Stimulated activated CD4-positive, alpha-beta T cell treated with anti-CD3 and anti-CD28 coated beads, Interleukin-15, amount 100 ng/mL, for 1 hour (primary cell): ENCODE measurements at places on chromosomes 3 and 15.

- DNase-seq, result no peak
Measured at GRCh38 chr3:186318135-186318534, 43.9 kb downstream of the DGKG start.

DNA sequence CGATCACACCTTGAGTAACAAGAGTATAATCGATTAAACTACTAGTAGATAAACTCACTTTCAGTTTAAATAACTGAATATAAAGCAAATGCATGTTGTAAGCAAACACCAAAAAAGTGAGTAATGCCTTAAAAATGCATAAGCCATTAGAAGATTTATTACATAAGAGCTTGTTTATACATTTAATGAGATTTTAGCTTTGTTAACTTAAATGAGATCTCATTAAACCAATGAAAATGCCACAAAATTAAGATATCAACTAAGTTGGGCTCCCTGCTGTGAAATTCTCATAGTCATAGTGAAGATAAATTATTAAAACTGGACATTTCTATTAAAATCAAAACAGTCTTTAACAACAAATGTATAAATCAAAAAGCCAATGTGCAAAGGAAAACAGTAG lies 701.2 kb downstream of the NLGN1 start:
- DNase-seq, result no peak

DNA sequence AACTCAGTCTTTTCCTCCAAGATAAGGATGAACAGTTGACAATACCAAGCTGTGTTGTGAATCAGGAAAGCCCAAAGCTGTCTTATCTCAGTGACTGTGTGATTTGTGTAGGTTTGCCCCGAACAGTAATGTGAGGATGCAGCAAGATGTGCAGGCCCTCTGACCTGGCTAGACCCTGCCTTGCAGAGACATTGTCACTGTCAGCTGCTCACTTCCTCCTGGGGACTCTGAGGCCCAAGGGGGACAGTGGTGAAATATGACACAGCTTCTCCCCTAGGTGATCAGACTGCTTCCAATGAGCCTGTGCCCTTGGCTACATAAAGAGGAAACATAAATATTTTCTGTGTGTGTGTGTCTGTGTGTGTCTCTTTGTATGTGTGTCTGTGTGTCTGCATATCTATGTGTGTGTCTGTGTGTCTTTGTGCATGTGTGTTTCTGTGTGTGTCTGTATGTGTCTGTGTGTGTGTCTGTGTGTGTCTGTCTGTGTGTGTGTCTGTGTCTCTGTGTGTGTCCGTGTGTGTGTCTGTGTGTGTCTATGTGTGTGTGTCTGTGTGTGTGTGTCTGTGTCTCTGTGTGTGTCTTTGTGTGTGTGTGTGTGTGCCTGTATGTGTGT lies 21.7 kb downstream of the LRRK1 start:
- no peak for DNase-seq

DNA sequence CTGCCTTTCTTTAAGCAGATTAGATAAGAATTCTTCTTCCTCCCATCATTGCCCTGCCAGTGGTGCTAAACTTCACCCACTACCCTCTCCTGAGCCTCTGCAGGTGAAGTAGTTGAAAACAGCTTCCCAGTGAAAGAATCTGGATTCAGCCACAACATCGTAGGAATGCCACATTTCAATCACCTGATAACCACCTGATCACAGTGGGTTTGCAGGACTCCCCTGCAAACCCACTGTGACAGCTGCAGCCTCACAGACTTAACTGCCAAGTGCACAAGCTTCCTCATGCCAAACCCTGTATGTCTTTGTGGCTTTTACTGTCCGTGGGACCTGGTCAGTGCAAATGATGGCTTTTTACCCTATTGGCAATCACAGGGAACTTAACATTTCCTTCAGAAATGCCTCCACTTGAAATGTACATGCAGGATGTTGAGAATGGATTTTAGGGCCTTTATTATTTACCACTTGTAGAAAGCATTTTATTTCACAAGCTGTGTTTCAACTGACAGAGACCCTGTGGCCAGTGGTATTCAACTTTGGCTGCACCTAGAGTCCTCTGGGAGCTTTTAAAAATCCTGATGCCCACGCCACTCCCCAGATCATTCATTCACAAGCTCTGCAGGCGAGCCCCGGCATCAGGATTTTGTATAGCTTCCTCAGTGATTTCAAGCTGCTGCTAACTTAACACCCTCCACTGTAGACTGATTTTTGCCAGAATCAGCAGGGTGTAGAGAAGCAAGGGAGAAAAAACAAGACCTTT lies 49.1 kb downstream of the OXNAD1 start:
- no peak for DNase-seq

- DNase-seq, result no peak
Measured at GRCh38 chr3:182921665-182922355, 58.5 kb downstream of the DCUN1D1 start.

DNA sequence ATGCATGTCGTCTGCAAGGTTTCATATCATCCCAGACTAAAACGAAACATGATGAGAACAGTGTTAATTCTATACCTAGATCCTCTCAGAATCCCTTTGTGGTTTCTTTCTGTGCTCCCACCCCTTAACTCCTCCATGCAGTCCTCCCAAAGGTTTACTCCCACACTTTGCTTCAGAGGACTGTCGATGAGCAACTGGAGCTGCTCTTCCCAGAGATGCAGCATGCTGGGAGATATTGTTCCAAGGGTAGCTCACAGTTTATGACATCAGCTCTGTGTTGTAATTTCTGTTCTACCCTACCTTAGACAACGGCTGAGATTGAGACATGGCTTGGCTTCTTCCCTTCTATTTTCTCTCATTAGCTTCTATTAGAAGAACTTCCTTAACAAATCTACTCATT lies 313.0 kb upstream of the COL8A1 start:
- no peak for DNase-seq

- no peak for DNase-seq
Measured at GRCh38 chr3:125261031-125261430, 48.5 kb upstream of the SLC12A8 start.

GRCh38 chr15:80495401-80495942 lies 91.3 kb downstream of the ARNT2 start:
- no peak for DNase-seq

- DNase-seq, result no peak
Measured at GRCh38 chr3:46293991-46294833, 52.0 kb downstream of the CCR3 start.

- DNase-seq, result no peak
Measured at GRCh38 chr15:33500432-33501195, 189.8 kb downstream of the RYR3 start.
